ENCODE measurements at places on chromosomes 6 and 20.
A peak's percentile ranks its signal among the peaks of the same experiment; 100 is the strongest.

DNA sequence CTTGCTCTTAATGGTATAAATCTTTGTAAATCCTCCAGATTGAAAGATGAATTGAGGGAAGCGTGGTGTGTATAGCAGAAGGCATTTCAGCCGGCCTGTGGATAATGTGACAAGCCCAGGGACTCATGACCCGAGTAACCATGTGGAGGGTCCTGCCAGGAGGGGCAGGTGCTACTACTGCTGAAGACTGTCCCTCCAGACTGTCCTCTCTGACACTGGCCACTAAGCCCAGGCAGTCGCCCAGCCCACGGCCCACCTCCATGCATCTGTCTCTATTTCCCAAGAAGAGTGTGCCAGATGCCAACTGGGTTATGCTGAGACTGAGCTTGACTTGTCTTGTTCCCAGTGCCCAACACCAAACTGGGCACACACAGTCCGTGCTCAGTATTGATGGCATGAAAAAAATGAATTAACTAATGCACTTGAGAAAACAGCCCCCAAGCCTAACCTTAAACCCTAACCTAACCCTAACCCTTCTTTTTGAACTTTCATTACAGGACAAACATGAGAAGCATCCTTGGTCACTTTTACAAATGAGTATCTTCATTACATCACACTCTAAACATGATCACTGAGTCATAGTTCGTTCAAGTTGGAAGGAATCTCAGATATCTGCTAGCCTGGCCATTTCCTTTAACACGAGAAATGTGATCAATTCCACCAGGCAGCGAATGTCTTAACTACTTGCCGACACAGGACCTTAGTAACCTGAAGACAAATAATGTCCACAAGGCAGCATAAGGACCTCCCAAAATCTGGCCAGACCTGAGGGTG lies 182.2 kb upstream of the RREB1 start:
- DNase-seq, result no peak

- no peak for DNase-seq
Measured at GRCh38 chr6:53699462-53699861, 33.9 kb upstream of the KLHL31 start.

- peak; percentile 38 for DNase-seq
Measured at GRCh38 chr6:112253841-112254816, at the start of gene LAMA4. TSS of gene LAMA4 (minus strand) at chr6:112254567. CDS start at chr6:112254150, 417 bp downstream.

DNA sequence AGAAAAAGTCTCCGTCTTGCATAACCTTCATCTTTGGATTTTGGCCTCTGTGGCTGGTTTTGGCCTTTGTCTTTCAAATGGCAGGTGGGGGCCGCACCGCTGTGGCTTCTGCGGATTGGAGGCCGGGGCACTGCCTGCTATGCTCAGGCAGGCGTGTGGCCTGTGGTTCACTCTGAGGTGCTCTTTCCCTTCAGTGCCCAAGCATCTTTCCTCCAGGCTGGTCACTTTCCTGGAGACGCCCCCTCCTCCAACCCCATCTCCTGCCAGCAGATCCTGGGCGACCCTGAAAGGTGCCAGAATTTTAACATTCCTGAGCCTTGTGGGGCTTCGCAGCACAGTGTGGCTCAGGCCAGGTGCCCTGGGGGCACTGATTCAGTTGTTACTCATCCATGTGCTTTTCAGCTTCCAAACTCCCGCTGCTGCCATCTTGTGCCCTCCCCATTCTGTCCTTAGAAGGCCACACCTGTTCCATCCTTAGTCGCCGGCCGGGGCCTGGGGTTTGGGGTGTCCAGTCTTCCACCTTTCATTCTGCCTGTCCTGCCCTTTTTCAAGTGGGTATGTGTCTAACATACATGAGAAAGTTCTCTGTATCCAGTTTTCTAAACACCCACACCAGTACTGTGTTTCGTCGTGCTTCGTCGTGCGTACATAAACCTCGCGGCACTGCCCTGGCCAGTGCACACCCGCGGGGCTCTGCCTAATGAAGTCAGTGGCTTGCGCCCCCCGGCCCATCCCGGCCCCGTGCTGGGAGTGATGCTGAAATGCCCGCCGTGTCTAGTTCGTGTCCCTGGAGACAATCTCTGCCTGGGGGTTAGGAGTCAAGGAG lies 12.1 kb downstream of the SS18L1 start:
- no peak for DNase-seq

GRCh38 chr6:128827675-128828464 lies 55.1 kb upstream of the LAMA2 start:
- no peak for DNase-seq

- no peak for DNase-seq
Measured at GRCh38 chr6:110486756-110487155, 10.3 kb upstream of the SLC22A16 start.

DNA sequence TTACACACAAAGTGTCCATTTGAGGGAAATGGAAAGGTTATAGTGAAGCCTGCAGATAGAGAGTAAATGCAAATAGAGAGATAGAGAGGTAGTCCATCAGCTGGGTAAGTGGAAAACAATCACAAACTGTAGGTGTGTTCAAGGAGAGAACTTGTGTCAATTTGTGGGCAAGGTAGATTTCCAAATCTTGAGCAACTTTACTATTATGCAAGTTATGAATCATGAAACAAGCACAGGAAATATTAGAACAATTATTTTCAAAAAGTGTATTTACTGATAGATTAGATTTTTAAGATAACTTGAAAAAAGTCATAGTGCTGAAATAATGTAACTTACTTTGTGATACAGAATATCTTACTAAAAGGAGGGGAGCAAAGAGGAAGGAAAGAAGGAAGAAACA lies 792.9 kb downstream of the EYS start:
- DNase-seq, result no peak

GRCh38 chr6:7414811-7415210 lies 25.2 kb downstream of the RIOK1 start:
- no peak for DNase-seq

- peak; percentile 29 for DNase-seq
Measured at GRCh38 chr20:32749914-32750637, 6.8 kb upstream of the COMMD7 start.

DNA sequence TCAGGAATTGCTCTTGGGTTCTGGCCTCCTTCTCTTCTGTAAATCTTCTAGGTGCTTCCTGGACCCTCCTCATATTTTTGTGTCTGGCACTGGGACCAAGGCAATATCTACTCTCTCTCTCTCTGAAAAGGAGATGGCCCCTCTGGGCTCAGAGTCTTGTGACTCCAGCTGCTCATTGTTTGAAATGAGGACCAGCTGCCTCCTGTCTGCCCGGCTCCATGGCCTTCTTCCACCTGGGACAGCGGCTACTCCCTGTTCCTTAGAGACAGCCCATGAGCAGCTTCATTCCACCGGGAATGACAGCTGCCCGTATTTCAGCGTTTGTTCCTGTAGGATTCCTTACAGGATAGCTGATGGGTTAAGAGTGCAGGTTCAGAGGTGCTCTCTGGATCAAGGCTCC lies 2.9 kb downstream of the TGM3 start:
- DNase-seq, result no peak

- DNase-seq, result no peak
Measured at GRCh38 chr6:106146852-106147351, 60.8 kb downstream of the PRDM1 start.

GRCh38 chr6:24666097-24666640 lies 530 bp downstream of the TDP2 start:
- no peak for DNase-seq

DNA sequence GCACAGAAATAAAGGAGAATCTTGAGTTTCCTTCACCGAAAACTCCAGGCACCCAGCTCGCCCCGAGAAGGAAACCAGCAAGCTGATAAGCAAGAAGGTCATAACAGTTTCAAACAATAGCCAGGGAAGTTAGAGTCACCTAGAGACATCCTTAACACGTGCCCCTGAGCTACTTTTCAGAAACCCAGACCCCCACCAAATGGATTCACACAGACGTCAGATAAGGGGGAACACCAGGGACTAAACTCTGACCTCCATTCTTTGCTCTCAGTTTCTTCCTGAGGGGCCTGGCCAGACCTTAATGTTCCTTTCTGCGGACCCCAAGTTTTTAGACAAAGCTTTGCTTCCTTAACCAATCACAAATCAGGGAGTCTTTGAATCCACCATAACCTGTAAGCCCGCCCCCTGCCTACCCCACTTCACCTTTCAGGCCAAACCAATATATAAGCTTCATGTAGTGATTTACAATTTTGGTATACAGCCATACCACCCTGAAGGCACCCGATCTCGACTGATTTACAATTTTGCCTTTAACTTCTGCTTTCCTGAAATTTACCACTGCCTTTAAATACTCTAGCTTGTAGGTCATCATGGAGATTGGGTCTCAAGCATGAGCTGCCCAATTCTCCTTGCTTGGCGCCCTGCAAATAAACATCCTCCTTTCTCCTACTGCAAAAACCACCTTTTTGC lies 11.7 kb downstream of the SOD2 start:
- no peak for DNase-seq

Measured in neural crest cell (in vitro differentiated cells).